ENCODE measurements at places on chromosomes 4 and X.

- DNase-seq, result no peak
Observed at GRCh38 chr4:8267077-8267476, 2.5 kb upstream of the HTRA3 start.

GRCh38 chr4:113481820-113482219 lies 279.7 kb downstream of the CAMK2D start:
- no peak for DNase-seq

DNA sequence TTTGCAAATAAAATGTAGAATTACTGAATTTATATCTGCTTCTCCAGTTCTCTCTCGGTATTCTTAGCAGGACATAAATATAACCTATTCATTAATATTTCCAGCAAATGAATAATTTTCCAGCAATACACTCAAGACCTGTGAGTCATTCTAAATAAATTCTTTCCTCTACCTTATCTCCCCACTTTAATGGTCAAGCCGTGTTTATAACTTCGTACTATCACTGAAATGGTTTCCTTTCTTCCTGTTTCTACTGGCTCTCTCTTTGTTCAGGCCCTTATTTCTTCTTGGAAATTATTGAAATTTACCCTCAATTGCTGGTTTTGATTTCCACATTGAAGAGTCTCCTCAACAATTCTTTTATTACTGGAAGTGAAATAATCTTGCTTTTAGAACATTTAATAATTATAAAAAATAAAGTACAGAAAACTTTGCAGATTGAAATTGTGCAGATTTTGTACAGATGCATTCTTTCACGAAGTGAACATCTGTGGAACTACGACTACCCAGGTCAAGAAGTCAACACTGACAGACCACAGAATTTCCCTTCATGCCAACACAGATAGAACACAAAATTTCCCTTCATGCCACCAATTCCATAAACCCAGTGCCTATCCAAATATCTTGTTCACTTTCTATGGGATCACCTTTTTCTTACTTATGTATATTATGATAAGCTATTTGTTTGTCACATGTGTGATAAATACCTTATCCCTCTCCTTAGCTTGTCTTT lies 205.7 kb downstream of the FAT4 start:
- DNase-seq, result no peak

DNA sequence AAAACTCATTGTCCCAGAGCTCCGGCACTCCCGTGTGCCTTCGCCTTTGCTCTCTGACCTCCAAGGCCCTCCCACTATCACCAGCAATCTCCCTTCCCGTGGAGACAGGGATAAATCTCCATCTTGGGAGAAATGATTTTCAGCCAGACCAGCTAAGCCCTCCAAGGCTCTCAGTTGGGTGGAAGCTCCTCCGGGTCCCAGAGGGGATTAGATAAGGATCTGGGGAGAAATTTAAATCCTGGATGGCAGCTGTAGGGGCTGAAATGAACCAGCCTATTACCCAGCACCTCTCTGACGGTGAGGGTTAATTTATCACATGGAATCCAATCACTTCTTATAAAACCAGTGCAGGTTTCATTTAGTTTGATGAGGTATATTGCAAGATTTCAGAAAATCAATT lies 366.2 kb downstream of the FBXW7 start:
- DNase-seq, result no peak

- DNase-seq, result no peak
Observed at GRCh38 chrX:135328421-135329005, 19.2 kb downstream of the ETDC start.

DNA sequence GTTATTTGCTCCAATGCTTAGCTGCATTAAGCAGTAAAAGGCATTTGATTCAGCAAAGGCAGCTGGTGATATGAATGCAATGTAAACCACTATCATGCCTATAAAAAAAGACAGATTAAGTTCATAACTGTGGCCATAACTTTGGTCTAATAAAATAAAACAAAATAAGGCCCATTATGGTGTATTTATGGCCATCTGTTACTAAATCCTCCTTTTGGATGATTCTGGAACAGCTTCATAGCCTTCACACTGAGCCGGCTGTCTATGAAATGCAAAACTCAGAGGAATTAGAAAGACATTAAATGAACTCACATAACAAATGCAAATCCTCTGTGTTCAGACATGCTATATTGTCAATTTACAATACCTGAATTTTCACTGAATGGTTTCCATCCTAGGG lies 223.7 kb upstream of the FAT4 start:
- no peak for DNase-seq

- no peak for DNase-seq
Observed at GRCh38 chrX:48960291-48960690, 2.9 kb upstream of the OTUD5 start.

- DNase-seq, result no peak
Observed at GRCh38 chr4:40323866-40324265, 11.3 kb upstream of the CHRNA9 start.

- no peak for DNase-seq
Observed at GRCh38 chrX:132631579-132632232, 142.9 kb upstream of the MBNL3 start.

DNA sequence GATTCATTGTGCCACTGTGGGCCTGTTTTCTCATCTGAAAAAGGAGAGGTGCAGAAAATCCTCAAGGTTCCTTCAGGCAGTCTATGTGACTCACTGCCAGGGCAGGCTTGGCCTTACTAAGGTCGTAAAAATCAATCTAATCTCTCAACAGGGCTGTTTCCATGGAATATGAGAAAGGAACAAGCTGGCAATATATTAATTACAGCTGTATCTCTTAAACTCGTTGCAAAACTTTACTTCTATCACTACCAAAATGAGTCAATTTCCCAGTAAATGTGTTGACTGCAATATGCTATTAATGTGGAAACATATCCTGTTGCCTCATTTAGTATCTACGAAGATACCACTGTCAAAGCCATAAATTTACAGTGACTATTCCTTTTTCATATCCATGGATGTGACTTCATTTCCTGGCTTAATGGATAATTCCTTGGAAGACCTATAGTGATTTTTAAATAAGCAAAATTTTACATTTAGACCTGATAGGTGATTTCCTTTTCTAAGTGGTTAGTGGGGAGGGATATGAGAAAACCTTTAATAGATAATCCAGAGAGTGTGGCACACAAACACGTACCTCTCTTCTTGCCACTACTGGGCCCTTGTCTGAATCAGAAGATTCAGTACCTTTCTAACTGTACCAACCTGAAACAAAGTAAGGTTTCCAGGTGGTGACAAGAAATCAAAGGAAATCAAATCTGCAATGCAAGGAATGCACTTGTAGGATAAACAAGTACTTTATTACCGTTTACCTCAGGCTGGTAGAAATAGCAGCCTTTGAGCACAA lies 127.4 kb upstream of the FTHL17 start:
- no peak for DNase-seq

DNA sequence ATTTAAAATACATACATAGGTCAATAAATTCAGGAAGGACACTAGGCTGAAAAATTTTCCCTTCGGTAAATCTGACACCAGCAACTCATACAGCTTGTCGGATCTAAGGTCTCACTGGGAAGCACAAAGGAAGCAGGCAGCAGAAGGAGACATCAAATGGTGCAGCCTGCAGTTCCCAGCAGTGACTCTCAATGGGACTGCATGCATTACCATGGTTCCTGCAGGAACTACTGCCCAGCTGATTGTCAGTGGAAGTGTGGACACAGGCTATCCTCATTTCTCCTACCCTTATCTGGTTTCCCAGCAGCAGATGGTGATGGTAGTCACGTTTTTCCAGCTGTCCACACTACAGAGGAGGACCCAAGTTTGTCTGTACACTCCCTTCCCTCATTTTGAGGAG lies 113.3 kb downstream of the PPP1R2C start:
- DNase-seq, result no peak

- DNase-seq, result no peak
Observed at GRCh38 chrX:11765449-11765848, 7.4 kb downstream of the MSL3 start.

- peak; percentile 78 for DNase-seq
Observed at GRCh38 chr4:39697740-39698423, at the start of gene UBE2K. TSS of gene UBE2K (plus strand) at chr4:39698136. CDS start at chr4:39698328, 192 bp downstream.

GRCh38 chr4:8688908-8689445 lies 96.4 kb downstream of the CPZ start:
- DNase-seq, result no peak

GRCh38 chr4:108247387-108248049 lies 78.8 kb upstream of the LEF1 start:
- no peak for DNase-seq

DNA sequence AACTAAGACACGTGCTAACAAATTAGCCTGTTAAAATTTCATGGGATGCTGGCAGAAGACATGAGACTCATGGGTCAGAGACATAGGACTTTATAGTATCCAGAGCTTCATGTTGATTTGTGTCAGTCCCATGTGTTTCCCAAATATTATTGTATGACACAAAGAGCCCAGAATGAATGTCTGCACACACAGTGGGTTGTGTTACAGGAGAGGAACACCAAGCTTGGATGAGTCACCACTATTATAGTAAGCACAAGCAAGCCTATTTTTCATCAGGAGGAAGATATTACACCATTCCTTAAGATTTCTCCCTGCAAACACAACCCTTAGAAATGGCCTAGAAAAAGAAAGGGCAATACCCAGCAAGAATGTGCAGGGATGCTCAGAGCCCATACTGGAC lies 15.4 kb downstream of the BBS12 start:
- no peak for DNase-seq

GRCh38 chr4:75567725-75568124 lies 11.9 kb downstream of the ODAPH start:
- DNase-seq, result no peak

- no peak for DNase-seq
Observed at GRCh38 chr4:7620086-7620813, 185.5 kb upstream of the PSAPL1 start.

- no peak for DNase-seq
Observed at GRCh38 chrX:72123471-72124185, 8.1 kb downstream of the RTL5 start.

- no peak for DNase-seq
Observed at GRCh38 chr4:1266881-1267763, 18.2 kb upstream of the CTBP1 start.

- DNase-seq, result no peak
Observed at GRCh38 chr4:161919442-161920220, 244.2 kb downstream of the FSTL5 start.

- DNase-seq, result no peak
Observed at GRCh38 chrX:3743801-3744439, 30.5 kb upstream of the PRKX start.

DNA sequence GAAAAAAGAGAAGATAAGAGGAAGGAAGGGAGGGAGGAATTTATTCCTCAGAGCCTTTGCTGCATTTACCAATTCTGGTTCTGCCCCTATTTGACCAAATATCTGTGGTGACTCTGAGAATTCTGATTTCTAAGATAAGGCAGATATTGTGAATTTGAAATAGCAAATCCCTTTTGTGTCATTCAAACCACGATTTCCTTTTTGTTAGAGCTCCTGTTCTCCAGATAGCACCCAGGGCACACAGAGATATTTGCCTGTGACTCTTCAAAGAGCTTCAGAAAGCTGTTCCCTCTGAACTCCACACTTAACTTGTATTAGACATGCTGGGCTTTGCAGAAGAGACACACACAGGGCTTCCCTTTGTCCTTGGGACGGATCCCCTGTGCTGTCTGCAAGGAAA lies 272.2 kb downstream of the DHRSX start:
- no peak for DNase-seq
